ENCODE measurements at places on chromosomes 6 and 20.

DNA sequence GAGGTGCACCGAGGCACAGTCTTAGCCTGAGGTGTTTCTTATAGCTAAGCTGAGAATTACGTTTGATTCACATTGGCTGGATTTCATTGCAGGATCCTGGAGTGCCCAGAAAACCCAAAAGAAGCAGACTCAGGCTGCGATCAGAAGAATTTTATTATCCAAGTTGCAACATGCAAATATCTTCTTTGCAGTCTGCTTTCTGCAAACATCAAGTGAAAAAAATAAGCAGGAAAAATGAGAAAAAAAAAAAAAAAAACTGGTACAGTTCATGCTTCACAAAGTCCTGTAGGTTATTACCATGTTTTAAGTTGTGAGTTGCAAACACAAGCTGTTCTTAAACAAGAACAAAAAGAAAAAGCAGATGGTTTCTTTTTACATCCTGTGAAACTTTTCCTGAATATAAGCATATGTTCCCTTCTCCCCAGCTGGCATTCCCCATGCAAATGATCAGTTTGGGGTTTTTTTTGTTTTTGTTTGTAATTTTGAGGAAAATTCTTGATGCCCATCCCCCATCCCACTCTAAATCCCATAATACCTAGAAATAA is 349.0 kb downstream of the CBLN4 start:
- no peak for DNase-seq

GRCh38 chr6:42017021-42017643 is 33.2 kb upstream of the TAF8 start:
- no peak for DNase-seq

GRCh38 chr6:137950581-137950980 is 83.5 kb downstream of the TNFAIP3 start:
- no peak for DNase-seq

GRCh38 chr20:15076785-15077184 is 739.4 kb upstream of the FLRT3 start:
- no peak for DNase-seq

DNA sequence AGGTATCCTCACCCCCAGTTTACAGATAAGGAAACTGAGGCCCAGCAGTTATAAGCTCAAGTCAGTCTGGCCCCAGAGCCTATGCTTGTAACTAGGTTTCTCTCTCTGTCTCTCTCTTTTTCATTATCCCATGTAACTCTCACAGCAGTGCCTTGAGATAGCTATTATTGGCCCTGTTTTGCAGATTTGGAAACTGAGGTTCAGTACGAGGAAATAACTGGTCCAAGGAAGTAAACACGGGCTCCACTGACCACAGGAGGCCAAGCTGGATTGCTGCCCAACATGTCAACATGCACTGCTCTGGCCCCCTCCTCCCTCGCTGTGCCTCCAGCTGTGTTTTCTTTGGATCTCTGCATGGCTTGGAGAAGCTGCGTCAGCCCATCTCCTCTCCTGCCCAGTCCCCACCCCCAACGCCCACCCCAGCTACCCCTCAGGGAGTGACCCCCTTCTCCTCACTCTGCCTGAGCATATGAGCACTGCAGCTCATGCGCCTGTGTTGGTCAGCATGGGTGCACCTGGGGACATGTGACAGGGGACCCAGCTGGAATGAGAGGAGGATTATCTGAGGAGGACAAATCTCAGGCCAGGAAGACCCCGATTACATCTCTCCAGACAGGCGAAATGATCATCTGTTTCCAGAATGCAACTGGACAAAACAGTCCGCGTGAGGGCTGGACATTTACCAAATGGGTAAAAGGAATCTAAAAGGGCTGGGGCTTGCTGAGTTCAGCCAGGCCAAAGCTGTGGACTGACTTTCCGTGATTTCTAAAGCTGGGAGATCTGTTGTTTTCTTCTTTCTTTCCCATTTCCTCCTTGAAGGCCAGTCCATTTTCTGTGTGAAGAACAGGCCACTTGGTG is 7.8 kb upstream of the PLTP start:
- DNase-seq = no peak

GRCh38 chr20:37383229-37383989 is 37.5 kb downstream of the SRC start:
- DNase-seq = no peak

DNA sequence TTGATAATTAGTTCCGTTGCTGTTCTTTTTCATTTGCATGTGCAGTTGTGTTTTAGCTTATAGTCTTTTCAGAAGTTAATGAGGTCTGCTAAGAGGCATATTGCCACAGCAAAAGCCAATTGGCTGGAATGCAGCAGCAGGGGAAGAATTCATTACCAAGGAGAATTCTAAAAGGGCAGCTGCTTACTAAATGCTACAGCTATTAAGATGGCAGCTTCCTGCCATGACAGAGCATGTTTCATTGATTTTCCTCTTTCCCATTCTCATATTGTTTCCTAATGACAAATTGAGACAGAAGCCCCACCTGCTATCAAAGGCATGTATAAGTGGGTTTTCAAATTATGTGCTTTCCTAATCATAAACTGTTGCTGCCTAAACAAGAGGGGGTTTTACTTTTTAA is 66.6 kb downstream of the CLVS2 start:
- DNase-seq = no peak

DNA sequence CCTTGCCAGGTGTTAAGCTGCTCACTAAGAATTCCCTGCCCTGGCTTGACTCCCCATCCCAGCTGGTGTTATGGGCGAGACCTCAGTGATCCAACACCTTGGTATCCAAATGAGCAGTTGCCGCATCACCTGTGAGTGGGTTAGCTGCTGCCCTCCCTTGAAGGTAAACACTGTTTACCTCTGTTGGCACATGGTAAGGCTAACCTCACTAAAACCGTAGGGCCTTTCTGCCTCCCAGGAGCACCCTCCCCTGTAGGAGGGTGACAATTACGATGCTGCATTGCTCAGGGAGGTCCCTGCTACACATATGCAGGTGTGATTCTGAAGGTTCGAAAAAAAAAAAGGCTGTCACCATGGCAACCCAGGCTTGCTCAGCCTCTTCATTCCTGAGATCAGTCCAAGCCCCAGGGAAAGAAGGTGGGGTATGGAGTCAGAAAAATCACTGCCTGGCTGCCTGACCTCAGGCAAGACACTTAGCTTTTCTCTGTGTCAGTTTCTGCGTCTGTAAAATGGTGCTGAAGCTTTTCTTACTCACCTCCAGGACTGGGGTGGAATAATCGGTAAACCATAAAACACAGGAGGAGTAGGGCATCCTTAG is 19.5 kb downstream of the PNPLA1 start:
- DNase-seq = no peak

DNA sequence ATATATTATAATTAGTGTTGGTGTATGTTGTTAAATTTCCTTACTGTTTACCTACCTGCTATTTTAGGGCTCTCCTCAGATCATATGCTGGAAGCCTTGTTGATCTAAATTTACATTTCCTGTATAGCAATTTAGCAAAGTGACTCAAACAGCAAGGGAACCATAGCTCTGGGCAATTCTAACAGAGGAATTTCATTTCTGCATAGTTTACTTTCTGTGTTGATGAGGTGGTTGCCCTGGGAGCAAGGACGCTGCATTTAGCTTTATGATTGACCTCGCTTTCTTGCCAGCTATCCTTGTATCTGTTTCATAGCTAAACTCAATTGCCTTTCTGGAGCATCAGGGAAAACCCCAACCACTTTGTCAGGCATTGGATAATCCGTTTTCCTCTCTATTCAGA is 810.8 kb downstream of the GRIK2 start:
- DNase-seq = no peak

DNA sequence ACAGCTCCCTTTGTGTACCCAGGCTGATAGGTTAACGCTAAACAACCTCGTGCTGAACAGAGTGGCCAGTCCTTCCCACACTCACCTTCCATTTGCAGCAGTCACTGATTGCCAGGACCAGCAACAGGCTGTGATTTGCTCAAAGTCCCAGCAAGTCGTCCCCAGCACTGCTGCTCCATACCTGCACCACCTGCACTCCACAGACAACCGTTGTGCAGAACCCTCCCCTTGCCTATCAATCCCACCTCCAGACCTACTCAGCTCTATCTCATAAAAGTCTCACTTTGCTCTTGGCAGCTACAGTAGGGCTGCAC is 43.1 kb upstream of the SCML4 start:
- no peak for DNase-seq

GRCh38 chr6:144138542-144138941 is 11.8 kb upstream of the STX11 start:
- DNase-seq = no peak

DNA sequence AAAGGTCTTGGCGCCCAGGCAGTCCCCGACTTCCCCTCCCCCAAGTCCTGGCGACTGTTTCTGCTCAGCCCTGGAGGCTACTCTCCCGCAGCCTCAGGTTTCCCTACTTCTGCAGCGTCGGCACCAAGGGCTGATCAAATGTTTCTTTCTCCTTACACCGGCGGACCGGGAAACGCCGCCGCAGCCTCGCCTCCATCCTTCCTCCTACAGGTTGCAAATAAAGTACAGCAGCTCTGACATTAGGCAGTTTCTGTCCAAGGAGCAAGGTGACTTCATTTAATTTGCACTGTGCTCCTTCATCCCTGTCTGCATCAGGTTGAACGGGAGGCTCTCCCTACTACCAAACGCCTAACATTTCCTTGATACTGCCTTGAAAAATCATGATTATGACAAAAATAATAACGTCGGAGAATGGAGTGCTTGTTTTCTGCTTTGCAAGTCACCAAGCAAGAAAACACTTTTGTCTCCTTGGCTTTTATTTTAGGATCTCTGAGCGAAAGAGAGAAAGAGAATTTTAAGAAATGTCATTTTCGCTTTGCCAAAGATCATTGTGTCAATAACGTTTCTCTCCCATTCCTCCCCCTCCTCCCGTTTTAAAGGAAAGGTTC is 1.0 kb downstream of the CLIC5 start:
- no peak for DNase-seq

- DNase-seq = no peak
These were observed 38.9 kb downstream of the COX4I2 start for GRCh38 chr20:31676609-31676989.

DNA sequence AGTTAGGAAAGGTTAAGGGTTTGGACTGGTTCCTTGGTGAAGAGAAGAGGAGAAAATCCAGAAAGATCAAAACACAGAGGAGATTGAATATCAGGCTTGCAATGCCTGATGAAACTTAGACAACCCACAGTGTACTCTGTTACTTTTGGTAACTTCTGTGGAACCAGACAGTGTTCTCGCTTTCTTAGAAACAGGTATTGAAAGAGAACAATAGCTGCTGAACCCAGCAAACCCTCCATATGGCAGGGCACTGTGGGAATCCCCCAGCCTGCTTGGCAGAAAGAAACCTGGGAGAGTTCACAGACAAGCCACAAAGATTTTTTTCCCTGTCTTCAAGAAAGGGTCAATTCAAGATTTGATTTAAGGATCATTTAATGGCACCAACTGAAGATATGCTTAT is 342.8 kb downstream of the FOXA2 start:
- no peak for DNase-seq

- no peak for DNase-seq
These were observed 29.8 kb downstream of the DIDO1 start for GRCh38 chr20:62896526-62896925.

GRCh38 chr6:116847227-116847626 is 18.3 kb upstream of the GPRC6A start:
- no peak for DNase-seq

GRCh38 chr20:25160467-25160866 is 35.0 kb upstream of the ENTPD6 start:
- no peak for DNase-seq

- DNase-seq = no peak
These were observed 32.9 kb upstream of the TCF21 start for GRCh38 chr6:133855991-133856370.

DNA sequence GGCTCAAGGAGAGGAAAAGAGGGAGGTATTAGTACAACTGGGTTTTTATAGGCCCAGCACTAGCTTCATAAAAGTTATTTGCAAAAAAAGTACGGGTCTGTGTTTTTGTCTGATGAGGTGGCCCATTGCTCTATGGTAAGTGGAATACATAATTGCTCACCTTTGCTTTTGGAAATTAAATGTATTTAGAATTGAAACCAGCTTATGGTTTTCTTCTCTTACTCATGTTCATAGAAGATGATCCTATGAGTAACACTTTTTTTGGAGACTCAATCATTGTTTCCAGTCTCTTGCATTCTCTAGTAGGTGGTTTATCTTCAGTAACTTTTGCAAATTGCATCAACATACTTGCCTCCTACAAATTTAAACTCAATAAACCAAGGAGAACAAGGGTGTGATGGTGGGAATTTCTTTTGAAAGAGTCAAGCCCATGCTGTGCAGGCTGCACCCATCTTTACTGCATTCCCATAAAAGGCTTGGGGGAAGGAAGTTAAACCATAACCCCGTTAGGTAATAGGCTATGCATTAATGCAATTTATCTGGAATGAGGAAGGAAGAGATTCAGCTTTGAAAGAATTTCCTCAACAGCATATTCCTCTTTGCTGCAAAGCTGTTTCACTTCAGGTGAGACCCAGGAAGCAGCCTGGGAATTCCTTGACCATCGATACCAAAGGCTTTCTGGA is 48.5 kb upstream of the EDN1 start:
- DNase-seq = no peak

- no peak for DNase-seq
These were observed 182.5 kb upstream of the TENT5A start for GRCh38 chr6:81934936-81935335.

DNA sequence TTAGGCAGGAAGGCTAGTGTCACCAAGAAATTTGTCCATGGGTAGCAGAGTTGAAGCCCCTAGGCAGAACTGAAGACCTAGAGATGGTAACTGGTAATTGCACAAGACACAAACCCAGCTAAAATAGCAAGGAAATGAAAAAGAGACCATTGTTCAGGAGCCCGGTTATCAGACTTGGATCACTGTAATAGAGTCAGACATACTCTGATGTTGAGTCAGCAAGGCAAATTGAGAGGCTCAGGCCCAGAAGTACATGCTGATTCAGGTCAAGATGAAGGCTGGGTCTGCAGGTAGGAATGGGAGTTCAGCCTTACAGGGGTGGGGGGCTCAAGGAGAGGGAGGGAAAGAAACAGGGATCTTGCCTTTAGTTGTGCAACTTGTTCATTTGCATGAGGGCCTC is 6.5 kb upstream of the TMEM242 start:
- no peak for DNase-seq

- DNase-seq = no peak
These were observed 32.2 kb upstream of the OCSTAMP start for GRCh38 chr20:46582648-46583047.

GRCh38 chr6:124962639-124963415 is 590 bp downstream of the RNF217 start:
- no peak for DNase-seq

DNA sequence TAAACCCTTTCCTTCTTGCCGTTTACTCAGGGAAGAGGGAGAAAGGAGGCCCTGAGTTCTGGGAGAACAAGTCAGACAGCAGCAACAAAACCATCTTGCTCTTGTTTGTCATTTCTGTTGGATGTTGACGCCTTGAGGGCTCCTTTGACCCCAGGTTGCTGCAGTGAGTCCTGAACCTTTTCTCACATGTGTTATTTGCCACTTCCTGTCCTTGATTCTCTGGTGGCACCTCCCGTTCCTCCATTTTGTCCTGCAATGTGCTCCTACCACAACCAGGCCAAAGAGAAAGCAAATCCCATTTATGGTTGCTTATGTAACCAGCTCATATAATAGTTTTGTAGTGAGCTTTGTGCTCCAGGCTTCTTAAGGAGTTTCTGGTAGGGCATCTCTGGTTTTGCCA is 66.6 kb upstream of the ADGRF4 start:
- no peak for DNase-seq

GRCh38 chr6:116772450-116772849 is 6.9 kb upstream of the FAM162B start:
- no peak for DNase-seq

GRCh38 chr6:110063594-110064263 is 85.6 kb downstream of the GPR6 start:
- no peak for DNase-seq
